ENCODE measurements at places on chromosomes 4 and X. TPM values are rescaled to one million over a fixed set of nuclear protein-coding genes. Genes with fewer than 3 reads are reported as not detected.

PAGE3 gene
- not detected for total RNA-seq

EVC2 gene
- total RNA-seq = 0.64 TPM

RTL5 gene
- total RNA-seq = 2.7 TPM

ART3 gene
- total RNA-seq = 2.2 TPM

SH3RF1 gene
- total RNA-seq = 82.3 TPM

UGT2B11 gene
- not detected for total RNA-seq

MAPK10 gene
- total RNA-seq = 19.2 TPM

TMPRSS11D gene
- total RNA-seq = not detected

PRDM5 gene
- 10.2 TPM for total RNA-seq

LIAS gene
- 30.1 TPM for total RNA-seq

NUDT11 gene
- total RNA-seq = 0.34 TPM

SPANXD gene
- total RNA-seq = not detected

VGLL1 gene
- not detected for total RNA-seq

SASH3 gene
- total RNA-seq = 10.1 TPM

GC gene
- total RNA-seq = 0.29 TPM

SMIM31 gene
- 37.8 TPM for total RNA-seq

Measured in mucosa of descending colon (tissue), 3 donors.